Stimulated activated CD8-positive, alpha-beta memory T cell treated with anti-CD3 and anti-CD28 coated beads, Interleukin-2, amount 100 ng/mL, for 48 hours (primary cell): ENCODE measurements at places on chromosomes 5 and 9.

DNA sequence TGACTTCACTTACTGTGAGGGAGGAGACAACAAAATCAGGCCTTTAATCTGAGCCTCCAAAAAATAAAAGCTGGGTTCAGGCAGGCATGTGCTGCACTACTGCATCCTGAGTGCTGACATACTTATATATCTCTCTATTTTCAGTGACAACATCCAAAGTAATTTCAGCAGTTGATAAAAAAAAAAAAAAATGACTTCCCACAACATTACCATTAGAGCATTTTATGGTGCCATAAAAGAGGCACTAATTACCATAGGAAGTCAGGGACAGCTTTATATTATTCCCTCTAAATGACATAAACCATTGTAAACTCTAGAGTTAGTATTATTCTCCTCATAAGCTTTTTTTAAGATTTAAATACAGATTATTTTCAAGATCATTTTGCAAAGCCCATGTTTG is 346.1 kb downstream of the SLCO4C1 start:
- no peak for DNase-seq

- no peak for DNase-seq
Measured at GRCh38 chr5:111262153-111262552, 38.0 kb downstream of the CAMK4 start.

GRCh38 chr5:138685193-138685745 is 68.0 kb upstream of the CTNNA1 start:
- no peak for DNase-seq

DNA sequence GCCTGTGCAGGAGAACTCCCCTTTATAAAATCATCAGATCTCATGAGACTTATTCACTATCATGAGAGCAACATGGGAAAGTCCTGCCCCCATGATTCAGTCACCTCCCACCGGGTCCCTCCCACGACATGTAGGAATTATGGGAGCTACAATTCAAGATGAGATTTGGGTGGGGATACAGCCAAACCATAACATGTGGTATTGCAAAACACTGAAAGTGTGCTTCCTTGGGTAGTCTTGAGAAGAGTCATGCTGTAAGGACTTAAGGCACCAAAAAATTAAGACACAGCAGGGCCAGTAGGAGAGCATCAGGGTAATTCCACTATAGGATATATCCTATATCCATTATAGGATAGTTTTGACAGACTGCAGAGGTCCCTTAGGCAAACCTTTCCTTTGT is 29.4 kb upstream of the GDNF start:
- DNase-seq, result no peak

GRCh38 chr5:165258197-165258771 is 1752.9 kb downstream of the MAT2B start:
- DNase-seq, result no peak
